ENCODE measurements at places on chromosomes 7 and 10.

- no peak for DNase-seq
Measured at GRCh38 chr7:142803901-142804300, 33.1 kb downstream of the PRSS2 start.

GRCh38 chr7:45574669-45575500, 717 bp downstream of the ADCY1 start:
- DNase-seq = peak; percentile 72

DNA sequence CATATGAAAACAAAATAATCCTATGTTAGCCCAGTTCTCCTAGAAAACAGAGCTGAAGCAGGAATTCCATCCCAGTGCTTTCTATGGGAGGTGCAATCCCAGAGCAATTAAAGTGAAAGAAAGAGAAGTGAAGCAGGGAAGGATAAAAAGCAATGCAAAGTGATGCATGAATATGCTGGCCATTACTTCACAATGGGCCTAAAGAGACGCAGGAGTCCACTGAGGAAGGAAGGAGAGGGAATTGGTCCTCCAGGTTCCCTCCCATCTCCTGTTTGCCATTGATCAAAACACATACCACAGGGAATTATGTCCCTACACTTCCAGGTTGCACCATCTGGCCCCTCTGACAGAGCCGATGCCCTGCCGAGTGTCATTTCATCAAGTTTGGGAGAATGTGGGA, 392.2 kb upstream of the NFE2L3 start:
- DNase-seq = no peak

- peak; percentile 73 for DNase-seq
Measured at GRCh38 chr7:154953006-154953684, 49.8 kb downstream of the PAXIP1 start.

GRCh38 chr10:11539191-11539868, 72.1 kb downstream of the USP6NL start:
- DNase-seq = no peak

DNA sequence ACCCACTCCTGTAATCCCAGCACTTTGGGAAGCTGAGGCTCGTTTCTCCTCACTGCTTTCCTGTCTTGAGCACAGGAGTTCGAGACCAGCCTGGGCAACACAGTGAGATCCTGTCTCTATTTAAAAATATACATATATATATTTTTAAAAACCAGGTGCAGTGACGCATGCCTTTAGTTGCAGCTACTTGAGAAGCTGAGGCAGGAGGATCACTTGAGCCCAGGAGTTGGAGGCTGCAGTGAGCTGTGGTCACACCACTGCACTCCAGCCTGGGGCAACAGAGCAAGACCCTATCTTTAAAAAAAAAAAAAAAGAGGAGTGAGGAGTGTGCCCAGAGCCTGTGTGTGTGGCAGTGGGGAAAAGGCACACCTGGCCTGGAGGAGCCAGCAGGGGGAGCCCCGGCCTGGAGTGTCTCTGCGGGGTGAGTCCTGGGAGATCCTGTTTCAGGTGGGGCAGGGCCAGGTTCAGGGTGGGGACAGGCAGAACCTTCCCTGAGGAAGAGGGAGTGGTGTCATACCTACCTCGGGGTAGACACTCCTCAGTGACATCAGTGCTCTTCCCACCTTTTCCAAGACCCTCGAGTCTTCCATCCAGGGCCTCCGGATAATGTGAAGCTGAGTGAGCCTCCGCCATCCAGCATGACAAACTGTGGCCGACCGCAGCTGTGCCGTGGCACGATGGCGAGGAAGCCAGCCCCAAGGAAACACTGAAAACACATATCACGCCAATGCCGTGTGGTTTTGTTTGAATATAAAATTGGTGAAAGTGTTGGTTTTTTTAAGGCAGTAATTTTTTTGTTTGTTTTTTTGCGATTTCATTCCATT, 9.0 kb upstream of the ARPC1B start:
- peak; percentile 50 for DNase-seq

DNA sequence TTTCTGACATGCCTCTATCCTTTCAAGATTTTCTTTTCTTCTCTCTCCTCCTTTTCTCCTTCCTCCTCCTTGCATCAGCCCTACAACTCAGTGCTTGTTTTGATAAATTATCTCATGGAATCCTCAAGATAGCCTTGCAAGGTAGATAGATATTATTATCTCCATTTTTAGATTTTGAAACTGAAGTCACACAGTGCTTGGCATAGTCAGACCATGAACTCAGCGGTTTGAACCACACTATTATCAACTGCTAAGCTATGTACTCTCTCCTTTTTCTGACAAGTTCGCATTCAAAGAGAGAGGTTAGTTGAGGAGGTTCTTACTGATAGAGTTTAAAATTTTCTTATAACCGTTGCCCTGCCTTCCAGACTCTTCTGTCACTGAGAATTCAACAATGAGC, 79.1 kb downstream of the SUGCT start:
- no peak for DNase-seq

DNA sequence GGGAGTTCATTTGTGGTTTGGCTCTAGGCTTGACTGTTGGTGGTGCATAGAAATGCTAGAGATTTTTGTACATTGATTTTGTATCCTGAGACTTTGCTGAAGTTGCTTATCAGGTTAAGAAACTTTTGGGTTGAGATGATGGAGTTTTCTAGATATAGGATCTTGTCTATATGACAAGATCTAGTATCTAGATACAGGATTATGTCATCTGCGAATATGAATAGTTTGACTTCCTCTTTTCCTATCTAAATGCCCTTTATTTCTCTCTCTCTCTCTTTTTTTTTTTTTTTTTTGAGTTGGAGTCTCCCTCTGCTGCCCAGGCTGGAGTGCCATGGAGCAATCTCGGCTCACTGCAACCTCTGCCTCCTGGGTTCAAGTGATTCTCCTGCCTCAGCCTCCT, 62.9 kb downstream of the MGAM2 start:
- no peak for DNase-seq

DNA sequence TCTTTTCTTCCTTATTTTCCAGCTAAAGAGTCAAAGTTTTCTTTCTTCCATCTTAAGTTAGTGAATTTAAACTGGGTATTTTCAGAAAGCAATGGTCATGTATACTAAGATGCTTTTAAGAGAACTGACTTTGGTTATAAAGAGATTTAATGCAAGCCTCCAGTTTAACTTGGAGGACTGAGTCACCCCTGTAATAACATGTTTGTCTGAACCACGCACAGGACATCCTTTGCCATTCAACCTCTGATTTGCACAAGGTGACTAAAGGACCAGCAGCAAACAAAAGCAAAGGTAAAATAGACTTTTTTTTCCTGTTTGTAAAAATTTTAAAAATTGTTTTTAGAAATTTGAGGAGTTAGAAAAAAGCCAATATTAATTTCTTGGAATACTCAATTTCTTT, 2.9 kb downstream of the HYAL4 start:
- no peak for DNase-seq

DNA sequence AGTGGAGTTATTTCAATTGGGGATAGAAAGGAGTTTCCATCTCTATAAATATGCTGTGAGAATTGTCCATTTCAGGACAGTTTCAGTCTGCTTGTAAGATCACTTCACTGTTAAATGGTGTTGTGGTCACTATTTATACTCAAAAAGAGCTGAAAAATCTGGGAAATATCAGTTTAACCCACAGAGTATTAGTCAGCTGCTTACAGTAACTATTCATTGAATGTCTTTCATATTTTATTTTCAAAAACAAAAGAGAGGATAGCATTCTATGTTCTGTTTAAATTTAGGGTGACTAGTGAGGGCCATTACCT, 85.4 kb upstream of the PLXDC2 start:
- no peak for DNase-seq

GRCh38 chr7:108430664-108431063, 25.6 kb downstream of the NRCAM start:
- DNase-seq = no peak

DNA sequence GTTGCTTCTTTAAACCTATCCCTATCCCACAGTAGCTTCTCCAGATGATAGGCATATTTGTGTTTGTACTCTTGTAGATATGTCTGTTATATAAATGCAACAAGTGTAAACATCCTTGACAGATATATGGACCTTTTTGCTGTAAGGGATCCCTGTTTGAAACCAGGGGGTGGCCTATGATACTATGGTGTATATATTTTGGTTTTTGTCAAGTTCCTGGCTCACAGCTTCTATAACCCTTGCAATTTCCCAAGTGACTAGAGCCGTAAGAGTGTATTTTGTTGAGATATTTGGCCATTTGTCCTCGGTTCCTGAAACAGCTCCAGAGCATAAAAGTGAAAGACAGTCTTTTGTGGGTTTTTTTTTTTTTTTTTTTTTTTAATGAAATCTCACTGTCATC, 9.7 kb downstream of the COMTD1 start:
- no peak for DNase-seq

DNA sequence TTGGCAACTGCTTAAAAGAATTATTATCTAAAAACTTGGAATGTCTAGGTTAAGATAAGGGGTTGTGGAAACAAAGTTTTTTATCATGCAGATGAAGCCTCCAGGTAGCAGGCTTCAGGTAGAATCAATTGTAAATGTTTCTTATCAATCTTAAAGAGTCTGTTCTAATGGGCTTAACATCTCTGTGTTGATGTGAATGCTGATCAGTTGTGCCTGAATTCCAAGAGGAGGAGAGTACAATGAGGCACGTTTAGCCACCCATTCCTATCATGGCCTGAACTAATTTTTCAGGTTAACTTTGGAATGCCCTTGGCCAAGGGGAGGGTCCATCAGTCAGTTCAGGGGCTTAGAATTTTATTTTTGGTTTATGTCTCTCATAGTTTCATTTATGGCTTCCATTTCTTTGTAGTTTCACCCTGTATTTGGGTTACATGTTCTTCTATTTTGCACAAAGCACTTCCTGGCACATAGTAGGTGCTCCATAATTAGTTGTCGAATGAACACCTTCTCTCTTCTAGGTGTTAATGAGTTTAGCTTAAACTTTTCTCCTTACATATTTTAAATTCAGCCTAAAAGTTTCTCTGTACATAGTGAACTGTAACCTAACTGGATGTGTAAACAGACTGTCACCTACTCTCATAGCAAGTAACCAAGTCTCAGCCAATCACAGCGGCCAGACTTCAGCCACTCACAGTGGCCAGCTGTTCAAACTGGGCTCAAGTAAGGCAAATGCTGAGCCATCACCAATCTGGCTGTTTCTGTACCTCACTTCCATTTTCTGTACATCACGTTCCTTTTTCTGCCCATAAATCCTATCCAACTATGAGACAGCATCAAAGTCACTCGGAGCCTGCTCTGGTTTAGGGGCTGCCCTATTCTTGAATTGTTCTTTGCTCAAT, 34.7 kb downstream of the ALOX5 start:
- no peak for DNase-seq

DNA sequence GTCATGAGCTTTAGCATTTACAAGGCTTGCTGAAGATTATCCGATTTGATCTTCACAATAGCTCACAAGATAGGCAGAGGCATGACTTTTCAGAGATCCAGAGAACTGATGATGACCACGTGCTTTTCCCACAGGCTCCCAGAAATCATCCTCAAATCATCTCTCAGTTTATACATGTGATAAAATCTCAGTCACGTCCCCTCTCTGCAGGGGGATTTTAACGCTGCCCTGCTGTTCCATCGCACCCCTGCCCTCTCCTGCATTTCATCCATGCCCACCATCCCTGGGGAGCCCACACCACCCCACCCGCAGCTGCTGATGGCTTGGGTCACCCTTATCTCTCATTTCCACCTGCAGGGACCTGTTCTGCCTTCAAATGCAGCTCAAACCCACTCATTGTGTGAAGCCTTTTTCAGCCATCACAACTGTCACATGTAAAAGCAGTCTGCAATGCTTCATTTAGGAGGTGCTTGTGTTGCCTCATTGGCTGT, 141.8 kb downstream of the DIP2C start:
- DNase-seq = no peak

DNA sequence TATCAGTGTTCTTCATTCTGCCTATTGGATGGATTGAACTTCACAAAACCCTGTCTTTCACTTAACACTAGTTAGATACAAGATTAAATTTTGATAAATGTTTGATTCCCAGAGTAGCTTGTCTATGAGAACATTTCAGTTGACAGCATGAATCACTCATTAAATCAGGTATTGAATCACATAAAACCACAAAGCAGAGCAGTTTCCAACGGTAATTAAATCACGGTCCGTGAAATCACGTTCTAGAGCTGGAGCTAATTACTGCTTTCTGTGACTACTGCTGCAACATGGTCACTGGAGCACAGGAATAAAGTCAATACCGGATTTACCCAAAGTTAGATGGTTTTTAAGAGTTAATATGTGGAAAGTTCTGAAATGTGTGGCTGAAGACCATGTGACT, 257.8 kb upstream of the PCDH15 start:
- DNase-seq = no peak

DNA sequence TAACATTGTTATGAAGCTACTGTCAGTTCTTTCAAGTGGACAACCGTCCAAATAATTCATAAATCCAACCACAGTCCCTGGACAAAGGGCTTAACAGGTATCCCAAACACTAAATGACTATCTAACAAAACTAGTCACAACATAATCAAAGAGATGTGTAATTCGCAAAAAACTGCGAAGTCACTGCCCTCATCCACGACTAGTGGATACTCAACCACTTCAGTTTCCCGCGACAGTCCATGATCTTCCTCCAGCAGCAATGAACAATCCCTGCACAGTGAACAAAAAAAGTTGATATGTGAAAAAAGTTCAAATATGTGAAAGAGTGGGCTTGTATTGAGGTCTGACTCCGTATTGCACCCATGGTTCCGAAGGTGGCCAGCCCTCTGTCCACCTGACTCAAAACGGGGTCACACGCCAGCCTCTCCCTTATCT, 287 bp downstream of the DCLRE1A start:
- DNase-seq = no peak

DNA sequence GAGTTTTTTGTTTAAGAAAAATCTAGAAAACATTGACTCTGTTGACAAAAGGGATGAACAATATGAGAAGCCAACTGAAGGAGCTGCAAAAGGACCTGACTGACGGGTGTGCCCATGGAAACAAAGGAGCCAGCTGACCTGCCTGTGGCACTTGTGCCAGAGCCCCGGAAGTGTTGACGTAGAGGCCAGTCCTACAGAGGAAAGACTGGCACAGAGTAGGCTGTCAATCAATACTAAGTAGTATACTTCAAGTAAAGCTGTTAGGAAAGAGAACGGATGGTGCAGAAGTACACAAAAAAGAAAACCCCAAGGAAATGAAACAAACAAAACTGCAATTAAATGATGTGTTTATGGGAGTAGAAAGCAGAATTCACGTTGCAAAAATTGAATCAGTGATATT, 19.0 kb upstream of the ABI1 start:
- DNase-seq = no peak

GRCh38 chr7:42210333-42210732, 26.7 kb downstream of the GLI3 start:
- DNase-seq = no peak

- no peak for DNase-seq
Measured at GRCh38 chr10:43336641-43337318, 34.7 kb upstream of the FXYD4 start.

- peak; percentile 2 for DNase-seq
Measured at GRCh38 chr10:62373995-62374861, at the start of gene ZNF365. Gene ZNF365 (plus strand): TSS chr10:62374369. CDS start chr10:62376194, 1,825 bp downstream.

DNA sequence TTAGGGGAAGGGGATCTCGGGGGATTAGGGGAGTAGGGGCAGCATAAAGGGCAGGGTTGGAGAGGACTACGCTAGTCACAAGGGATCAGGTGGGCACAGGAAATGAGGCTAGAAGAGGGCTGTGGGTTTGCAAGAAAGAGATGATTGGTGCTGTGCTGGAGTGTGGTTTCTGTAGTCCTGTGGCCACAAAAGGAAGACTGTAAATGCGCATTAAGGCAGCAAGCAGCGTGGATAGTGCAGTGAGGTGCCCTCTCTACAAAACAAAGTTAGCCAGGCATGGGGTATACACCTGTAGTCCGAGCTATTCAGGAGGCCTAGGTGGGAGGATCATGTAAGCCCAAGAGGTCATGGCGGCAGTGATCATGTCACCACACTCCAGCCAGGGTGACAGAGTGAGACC, 212.1 kb downstream of the MLLT10 start:
- DNase-seq = peak; percentile 24

All from GM12865 (cell line).